ENCODE measurements at places on chromosomes 11 and 22. TPM values are rescaled to one million over a fixed set of nuclear protein-coding genes. Genes with fewer than 3 reads are reported as not detected.

DNA sequence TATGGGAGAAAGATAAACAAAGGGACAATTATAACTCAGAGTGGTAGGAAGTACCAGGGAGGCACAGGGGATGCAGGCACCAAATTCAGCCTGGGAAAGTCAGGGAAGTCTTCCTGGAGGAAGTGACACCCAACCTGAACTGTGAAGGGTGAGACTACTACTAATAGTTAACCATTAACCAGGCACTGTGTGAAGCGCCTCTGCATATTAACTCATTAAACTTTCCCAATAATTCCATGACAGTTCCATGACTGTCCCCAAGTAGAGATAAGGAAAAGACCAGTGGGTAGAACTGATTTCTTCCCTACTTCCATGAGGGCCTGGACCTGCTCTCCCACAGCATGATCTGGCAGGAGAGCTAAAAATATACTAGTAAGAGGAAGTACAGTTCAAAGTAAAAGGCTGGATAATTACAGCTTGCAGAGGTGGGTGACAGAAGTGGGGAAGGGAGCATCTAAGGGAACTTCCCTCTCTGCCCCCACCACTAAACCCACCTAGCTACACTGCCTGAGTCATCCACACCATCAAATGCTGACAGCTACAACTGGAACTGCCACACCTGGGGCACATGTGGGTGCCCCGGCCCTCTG lies 4.7 kb upstream of the AP1B1 start:
- DNase-seq = no peak

DNA sequence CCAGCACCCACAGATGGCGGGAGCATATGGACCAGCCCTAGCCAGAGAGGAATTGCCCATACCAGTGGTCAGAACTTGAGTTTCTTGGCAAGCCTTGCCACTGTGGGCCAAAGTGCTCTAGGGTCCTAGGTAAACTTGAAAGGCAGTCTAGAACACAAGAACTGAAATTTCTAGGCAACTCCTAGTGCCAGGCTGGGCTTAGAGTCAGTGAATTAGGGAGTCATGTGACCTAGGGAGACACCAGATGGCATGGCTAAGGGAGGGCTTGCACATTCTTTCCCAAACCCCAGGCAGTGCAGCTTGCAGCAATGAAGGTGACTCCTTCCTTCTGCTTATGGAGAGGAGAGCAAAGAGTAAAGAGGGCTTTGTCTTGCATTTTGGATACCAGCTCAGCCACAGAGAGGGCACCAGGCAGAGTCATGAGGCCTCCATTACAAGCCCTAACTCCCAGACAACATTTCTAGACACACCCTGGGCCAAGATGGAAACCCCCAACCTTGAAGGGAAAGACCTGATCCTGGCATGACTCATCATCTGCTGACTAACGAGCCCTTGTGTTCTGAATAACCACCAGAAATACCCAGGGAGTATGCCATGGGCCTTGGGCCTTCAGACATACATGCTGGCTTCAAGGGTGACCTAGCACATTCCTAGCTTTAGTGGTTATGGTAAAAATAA lies 19.2 kb upstream of the OR56A3 start:
- DNase-seq = no peak

DNA sequence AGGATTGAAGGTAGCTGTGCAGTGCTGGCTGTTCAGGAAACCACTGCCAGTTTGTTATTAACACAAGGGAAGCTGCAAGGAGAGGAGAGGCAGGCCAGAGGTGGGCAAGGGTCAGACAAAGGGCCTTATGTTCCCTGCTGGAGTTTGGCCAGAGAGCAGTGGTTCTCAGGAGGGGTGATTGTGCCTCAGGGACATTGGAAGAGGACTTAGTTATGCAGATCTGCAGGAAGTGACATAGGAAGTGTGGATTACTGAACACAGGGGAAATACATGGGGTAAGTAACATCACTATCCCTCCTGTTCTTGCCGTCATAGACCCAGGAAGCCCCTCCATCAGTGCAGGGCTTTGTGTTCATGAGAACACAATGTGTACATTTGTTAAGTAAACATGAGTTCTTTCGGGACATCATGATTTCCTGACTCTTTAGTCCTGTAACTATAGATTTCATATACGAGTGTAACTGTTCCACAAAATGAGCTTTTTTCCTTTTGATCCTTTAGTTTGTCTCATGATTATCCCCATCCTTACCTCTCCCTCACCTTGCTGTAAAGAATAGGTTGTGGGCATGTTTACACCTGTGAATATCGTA lies 5.9 kb downstream of the SRRD start:
- no peak for DNase-seq

DNA sequence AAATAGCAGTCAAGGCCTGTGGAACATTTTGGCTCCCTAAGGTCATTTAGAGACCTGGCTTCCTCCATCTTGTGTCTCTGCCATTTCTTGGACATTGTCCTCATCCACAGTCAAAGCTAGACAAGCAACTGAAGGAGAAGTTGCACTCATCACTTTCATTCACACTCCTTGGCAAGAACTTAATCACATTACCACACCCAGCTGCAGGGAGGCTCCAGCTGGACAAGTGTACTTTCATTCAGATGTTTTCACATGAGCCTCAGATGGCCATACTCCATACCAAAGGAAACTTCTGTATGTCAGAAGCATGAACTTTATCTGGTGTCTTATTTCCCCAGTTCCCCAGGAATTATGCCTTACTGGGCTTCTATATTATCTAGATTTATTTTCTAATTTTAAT lies 537.4 kb downstream of the TMEM135 start:
- DNase-seq = no peak

The PRAME gene
- 0.94 TPM for polyA plus RNA-seq

The NXPE1 gene
- polyA plus RNA-seq = not detected

The OR10AG1 gene
- not detected for polyA plus RNA-seq

Data from right renal cortex interstitium (tissue), 3 donors.